ENCODE measurements at places on chromosomes 1 and 21. TPM values are rescaled to one million over a fixed set of nuclear protein-coding genes. Genes with fewer than 3 reads are reported as not detected.

DNA sequence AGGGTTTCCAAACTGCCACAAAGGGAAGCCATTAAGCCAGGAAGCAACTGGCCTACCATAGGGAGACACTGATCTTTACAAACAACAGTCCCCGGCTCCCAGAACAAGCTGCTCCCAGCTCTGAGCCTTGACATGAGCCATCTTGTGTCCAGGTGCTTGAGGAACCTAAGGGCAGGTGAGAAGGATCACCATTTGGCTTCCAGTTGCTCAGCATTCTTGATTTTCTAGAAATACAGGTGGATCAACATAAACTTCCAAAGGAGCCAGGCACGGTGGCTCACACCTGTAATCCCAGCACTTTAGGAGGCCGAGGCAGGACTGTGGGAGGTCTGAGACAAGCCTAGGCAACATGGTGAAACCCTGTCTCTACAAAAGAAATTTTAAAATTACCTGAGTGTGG is 21.6 kb downstream of the ZBTB17 start:
- no peak for DNase-seq

DNA sequence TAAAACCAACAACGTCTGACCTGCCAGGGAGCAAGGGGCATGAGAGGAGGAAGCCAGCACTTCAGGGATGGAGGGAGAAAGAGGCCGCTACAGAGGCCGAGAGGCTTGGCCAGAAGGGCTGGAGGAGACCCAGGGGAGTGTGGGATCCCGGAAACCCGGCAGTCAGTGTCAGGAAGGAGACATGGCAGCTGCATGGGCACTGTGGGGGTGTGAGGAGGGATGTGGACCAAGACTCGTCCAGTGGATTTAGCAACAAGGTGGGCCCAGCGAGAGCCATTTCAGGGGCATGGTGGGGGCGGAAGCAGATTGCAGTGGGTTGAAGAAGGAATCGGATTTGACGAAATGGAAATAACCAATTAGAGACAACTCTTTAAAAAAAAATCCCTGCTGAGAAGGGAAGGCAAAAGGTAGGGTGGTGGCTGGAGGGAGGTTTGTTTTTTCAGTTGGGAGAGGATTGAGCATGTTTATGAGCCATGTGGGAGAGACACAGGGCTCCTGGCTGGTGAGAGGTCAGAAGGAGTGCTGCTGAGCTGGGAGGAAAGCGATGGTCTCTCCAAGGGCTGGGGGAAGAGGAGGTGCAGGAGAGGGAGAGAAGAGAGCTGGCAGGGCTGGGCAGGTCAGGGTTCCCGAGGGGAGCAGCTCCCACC is 4.4 kb downstream of the B4GALT2 start:
- no peak for DNase-seq

DNA sequence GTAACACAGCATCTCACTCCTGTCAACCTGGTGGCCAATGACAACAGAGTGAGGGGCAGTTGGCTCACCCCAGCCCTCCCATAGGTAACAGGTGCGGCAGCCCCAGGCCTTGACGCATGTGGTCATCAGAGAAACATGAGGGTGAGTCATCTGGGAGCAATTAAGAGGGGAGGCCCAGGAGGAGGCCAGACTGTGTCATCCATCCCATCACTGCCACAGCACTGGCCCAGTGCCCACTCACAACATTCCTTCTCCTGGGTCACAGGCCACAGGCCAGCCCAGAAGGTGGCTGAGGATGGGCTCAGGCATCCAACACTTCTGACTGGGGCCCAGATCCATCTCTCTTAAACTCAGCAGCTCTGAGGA is 17.1 kb downstream of the TEX35 start:
- no peak for DNase-seq

DNA sequence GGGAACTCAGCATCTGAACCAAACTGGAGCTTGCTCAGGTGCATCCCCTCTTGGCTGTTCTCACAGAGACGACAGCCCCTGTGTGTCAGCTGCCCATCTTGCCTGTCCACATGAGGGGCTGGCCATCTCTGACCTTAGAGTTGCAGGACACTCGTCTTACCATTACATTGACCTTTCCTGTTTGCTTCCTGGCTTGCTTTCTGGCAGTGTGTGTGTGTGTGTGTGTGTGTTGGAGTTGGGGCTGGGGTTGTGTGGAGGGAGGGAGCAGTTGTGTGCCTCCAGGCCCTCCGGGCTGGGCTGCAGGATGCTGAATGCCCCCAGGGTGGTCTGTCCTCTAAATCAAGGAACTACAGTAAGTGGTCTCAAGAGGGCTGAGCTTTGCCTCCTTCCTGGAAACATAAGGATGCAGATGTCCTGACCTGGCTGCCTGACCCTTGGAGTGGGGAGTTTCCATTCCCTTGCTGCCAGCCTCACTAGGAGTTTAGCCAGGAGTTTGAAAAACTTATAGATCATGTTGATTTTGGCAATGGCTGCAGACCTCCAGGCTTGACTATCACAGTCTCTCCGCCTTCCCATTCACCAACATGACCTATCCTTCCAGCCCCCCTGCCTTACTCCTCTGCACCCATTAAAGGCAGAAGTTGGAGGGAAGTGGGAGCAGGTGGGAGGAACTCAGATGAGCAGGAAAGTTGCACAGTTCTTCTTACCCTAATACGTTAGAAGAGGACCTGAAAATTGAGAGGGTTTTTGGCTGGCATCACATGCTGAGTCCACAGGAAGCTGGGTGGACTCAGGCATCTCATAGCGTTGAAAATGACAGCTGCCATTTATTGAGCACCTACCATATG is 19.0 kb downstream of the RASSF5 start:
- DNase-seq: no peak

GRCh38 chr1:77394166-77394565 is 112.3 kb downstream of the AK5 start:
- DNase-seq: no peak

DNA sequence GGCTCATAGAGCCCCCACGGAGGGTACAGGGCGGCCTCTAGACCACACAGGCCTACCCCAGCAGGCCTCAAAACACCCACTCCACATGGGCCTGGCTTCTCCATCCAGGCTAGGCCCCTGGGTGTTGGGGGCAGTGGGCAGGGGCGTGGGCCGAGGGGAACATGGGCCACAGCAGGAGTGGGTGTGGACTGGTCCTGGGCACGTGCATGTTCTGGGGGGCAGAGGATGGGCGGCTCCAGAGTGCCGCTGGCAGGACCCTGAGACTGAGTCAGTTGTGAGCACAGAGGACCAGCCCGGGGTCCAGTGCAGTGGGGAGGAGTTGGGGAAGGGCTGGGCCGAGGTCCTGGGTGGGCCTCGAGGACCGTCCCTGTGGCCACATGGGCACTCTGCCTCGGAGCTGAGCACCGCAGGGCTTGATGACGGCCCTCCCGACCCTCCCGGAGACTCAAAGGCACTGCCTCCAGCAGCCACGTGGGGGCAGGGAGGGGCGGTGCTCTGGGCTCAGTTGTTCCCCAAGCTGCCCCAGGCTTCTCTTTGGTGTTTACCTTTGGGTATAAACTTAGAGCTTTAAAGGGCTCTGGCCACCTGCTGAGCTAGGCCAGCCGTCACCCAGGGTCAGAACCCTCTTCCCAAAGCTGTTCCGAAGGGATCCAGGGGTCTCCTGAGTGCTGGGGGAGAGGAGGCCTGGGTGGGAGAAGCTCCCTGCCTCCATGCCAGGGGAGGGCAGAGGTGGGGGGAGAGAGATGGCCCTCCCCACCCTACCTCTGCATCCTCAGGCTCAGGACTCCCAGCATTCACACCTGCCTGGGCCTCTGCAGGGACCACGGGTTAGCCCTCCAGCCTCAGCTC is 79.9 kb downstream of the MORN1 start:
- DNase-seq: peak; percentile 72

DNA sequence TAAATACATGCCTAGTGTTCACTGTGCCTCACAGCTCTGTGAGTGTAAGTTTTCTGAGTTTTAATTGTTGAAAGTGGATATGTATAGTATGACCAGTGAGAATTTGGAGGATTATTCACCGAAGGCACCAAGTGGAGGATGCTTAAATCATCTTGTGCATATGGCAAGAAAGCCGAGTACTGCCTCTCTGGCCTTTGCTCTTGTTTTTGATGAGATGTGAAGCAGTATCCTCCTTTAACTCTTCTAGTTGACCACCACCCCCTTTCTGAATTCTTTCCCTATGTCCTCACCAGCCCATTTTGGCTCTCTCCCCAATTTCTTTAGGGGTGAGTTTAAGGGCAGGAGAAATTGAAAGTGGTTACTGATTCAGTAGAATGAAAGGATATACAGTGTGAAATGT is 130.4 kb downstream of the SYT2 start:
- DNase-seq: no peak

GRCh38 chr1:167678422-167678821 is 43.4 kb upstream of the MPZL1 start:
- DNase-seq: no peak

- no peak for DNase-seq
Observed at GRCh38 chr1:84078842-84079202, 65.2 kb upstream of the PRKACB start.

DNA sequence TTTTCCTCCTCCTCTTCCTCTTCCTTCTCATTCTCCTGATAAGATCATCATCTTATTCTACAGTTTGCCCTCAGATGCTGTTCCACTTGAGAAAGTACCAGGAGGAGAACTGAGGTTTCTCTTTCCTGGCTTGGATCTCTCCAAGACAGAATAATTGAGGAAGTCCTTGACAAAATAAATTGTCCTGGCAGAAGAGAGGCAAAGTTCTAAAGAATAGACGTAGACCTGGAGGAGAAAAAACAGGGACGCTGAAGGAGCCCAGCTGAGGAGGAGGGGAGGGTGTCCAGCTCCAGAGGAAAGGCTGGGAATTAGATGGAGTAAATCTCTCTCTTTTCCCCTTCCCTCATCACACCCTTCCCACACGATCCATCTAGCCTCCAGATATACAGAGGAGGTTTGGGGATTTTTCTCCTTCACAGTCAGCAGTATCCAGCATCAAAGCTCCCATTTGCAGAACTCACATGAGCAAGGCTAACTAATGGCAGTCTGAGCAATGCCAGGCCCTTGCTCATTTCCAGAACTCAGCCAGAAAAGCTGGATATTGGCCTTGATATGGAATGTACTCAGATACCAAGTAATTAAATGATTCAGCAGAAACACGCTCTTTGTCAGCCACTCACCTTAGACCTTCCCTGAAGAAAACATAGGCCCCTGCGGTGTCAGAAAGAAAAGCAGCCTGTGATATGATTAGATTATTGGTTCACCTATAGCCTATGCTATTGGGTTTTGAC is 5.1 kb upstream of the GNG12 start:
- DNase-seq: no peak

- DNase-seq: no peak
Observed at GRCh38 chr1:240385551-240385950, 226.4 kb downstream of the GREM2 start.

DNA sequence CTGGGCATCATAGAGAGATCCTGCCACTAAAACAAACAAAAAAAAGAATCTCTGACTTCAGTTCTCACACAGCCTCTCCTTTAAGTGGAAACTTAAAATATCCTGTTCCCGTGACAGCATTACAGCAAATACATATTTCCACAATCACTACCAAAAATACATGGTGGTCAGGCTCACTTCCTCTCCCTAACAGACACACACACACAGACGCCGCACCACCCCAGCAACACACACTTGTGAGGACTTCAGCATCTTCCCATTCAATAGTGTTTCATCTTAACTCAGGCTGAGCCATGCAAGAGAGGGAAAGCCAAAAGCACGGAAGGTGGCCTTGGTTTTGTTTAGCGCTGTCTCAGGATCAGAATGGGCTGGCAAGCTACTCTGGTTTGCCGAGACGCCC is 21.9 kb downstream of the KIAA1614 start:
- DNase-seq: peak; percentile 47

GRCh38 chr1:84883286-84883685 is 9.7 kb downstream of the LPAR3 start:
- DNase-seq: no peak

DNA sequence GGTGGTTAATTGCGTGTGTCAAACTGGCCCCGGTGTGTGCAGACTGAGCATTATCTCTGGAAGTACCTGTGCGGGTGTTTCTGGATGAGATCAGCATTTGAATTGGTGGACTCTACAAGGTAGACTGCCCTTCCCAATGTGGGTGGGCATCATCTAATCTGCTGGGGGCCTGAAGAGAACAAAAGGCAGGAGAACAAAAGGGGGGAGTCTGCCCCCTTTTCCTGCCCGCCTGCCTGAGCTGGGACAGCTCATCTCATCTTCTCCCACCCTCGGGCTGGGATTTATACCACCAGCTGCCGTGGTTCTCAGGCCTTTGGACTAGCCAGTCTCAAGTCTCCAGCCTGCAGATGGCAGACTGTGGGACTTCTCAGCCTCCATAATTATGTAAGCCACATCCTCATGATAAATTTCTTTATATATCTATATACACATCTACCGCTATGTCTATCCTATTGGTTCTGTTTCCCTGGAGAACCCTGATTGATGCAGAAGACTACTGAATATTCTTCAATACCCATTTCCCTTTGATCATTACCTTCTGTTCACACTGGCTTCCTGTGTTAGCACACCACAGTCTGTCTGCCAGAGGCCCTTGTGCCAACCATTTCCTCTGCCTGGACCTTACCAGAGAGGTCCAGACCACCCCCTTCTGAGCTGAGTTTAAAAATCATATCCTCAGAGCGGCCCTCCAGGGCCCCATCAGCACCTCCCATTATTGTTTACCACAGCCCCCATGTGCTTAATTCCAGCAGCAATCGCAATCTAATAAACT is 25.2 kb downstream of the RCAN1 start:
- no peak for DNase-seq

GRCh38 chr1:27136998-27137542 is 17.9 kb downstream of the SLC9A1 start:
- DNase-seq: peak; percentile 92

GRCh38 chr1:178055779-178056471 is 38.0 kb upstream of the RASAL2 start:
- no peak for DNase-seq

DNA sequence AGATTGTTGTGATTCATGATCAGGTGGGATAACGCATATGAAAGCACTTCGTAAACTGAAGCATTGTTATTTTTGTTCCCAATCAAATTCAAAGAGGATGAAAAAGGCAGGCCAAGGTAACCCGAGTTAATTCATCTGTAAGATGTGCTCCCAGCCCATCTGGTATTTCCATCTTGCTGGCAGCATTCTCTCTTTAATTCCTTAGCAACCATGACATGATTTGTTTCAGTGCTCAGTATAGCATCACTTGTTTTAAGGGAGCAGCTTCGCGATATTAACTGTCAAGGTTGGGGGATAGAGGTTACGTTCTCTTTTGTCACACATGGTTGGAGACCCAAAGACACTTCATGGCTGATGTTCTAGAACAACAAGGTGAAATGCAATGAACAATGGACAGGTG is 6.4 kb downstream of the TSPAN2 start:
- DNase-seq: no peak

DNA sequence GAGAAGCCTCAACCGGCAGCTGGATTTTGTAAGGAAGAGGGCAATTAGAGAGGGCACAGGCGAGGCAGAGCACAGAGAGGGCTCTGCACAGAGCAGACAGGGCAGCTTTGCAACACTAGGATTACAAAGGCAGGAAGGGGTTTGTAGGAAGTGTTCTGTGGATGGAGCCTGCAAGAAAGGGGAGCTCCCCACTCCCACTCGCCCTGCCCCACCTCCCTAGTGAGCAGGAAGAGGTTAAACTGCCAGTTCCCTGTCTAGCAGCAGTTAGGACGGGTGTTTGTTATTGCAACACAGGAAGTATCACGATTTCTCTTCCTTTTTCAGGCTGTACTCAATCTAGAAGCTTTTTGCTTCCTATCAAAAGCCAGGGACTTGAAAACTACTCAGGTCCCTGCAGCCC is 63.3 kb upstream of the LRRC8D start:
- DNase-seq: peak; percentile 36

MYCL gene
- 12.9 TPM for polyA plus RNA-seq

SELE gene
- 0.16 TPM for polyA plus RNA-seq

LORICRIN gene
- polyA plus RNA-seq: not detected

USH2A gene
- polyA plus RNA-seq: 0.06 TPM

CLCA2 gene
- polyA plus RNA-seq: 0.16 TPM

MSH4 gene
- polyA plus RNA-seq: 0.30 TPM

OR14A16 gene
- not detected for polyA plus RNA-seq

UBAP2L gene
- polyA plus RNA-seq: 173 TPM
